ENCODE measurements at places on chromosomes 1 and 21.

DNA sequence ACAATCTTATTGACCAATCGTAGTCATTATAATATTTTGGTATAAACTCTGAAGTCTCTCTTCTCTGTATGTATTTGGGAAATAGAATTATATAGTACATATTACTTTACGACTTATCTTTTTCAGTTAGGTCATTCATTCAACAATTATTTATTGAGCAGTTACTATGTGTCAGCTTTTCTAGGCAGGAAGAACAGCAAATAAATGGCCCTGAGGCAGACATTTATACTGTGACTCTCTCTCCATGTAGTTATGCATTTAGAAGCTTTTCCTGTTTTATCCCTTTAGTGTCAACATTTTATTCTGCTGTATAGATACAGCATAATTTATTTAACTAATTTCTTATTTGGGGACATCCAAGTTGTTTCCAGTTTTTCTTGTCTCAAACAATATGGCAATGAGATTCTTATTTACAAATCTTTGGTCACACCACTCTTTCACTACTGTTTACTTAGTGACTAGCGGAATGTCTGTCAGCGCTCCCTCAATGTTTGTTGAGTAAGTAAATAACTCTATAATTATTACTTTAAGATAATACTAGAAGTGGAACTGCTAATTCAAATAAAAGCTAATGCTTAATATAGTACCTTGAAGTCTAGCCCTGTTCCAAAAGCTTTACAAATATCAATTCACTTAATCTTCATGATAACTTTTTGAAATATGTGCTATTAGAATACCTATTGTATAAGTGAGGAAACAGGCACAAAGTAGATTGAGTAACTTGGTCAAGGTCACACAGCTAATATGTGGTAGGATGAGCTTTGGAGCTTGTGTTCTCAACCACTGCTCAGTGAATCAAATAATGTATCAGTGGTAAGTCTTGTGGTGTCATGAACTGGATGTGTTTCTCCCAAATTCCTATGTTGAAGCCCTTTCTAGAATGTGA is 465.6 kb downstream of the SIPA1L2 start:
- no peak for DNase-seq

GRCh38 chr21:41367301-41367944 is 5.6 kb downstream of the MX2 start:
- no peak for DNase-seq

- DNase-seq: no peak
Observed at GRCh38 chr1:72064196-72065075, 217.9 kb downstream of the NEGR1 start.

DNA sequence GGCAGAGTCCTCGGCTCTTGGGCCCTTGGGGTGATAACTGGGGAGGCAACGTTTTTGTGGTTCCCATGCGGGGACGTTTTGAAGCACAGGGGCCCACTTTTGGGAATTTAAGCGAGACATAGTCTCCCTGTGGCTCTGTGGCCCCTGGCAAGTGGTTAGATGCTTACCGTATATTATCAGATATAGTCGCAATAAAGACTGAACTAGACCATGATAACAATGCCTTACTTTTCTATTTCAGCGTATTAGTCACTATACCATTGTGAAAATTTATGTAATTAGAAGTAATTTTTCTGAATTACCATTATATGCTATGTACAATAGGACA is 538 bp upstream of the RCAN1 start:
- no peak for DNase-seq

DNA sequence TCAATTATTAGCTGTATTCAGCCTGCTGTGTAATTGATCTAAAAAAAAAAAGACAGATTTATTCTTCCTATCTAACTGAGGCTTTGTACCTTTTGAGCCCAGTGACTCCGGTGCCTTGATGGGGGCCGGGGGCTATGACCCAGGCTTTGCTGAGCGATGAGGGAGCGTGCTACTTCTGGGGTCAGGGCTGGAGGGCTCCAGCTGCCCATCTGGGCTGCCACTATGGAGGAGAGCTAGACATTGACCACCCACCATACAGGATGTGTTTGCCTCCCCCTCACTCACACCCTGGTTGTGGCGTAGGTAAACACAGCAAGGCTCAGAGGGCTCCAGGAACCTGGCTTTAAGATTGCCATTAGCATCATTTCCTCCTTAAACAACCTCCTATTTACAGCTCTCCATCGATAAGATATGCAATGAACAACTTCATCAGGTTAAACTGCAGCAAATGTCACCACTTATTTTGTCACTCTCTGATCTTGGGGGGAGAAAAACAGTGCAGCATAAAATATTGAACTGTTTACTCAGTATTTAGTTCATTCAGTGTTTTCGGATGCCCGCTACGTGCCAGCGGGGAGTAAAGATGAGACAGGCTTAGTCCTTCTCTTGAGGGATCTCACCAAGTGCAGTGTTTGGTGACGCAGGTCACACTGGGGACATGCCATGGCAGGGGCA is 231.6 kb downstream of the KIF26B start:
- DNase-seq: no peak

GRCh38 chr1:213041443-213041842 is 9.6 kb upstream of the RPS6KC1 start:
- DNase-seq: no peak

GRCh38 chr1:243420946-243421685 is 165.3 kb downstream of the SDCCAG8 start:
- no peak for DNase-seq

DNA sequence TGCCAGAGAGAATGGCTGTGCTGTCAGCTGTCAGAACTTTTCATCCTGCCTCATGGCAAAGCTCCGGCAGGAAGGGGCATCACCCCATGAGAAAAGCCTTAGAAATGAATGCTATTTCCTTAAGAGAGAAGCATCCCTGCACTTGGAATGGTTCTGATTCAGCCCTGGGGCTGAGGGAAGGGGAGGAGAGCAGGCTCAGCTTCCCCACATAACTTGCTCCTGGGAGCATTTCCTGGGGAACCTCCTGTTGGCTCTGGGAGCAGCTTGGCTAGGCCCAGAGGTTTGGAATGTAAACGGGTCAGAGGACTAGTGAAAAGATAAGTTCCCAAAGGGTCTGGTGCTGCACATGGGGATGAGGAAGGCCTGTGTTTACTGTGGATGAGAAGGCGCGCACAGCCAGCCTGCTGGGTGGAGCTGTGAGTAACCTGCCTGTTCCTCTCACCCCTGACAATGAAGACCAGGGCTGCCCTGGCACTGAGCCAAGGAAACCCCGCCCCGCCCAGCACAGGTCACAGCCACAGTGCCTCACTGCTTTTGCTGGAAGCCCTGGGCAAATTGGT is 5.0 kb downstream of the PRELP start:
- no peak for DNase-seq

- no peak for DNase-seq
Observed at GRCh38 chr1:47182676-47183235, 7.1 kb downstream of the PDZK1IP1 start.

DNA sequence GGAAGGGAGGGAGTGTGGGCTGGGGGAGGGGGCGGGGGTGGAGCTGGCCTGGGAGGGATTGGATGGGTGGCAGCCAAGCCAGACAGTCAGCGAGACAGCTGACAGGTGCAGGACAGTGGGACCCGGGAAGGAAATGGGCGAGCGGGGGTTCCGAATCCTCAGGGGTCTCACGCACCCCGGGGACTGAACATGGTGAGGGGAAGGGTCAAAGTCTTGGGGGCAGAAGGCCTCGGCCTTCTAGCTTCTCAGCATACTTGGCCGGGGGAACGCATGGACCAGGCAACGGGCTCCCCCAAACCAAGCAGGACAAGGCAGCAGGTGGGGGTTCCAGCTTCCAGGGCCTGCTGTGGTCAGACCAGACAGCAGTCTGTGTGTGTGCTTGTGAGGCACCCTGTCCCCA is 23.1 kb downstream of the CASZ1 start:
- DNase-seq: no peak

- DNase-seq: no peak
Observed at GRCh38 chr1:165483412-165483811, 38.5 kb upstream of the RXRG start.

- no peak for DNase-seq
Observed at GRCh38 chr1:224498574-224499170, 64.1 kb upstream of the WDR26 start.

DNA sequence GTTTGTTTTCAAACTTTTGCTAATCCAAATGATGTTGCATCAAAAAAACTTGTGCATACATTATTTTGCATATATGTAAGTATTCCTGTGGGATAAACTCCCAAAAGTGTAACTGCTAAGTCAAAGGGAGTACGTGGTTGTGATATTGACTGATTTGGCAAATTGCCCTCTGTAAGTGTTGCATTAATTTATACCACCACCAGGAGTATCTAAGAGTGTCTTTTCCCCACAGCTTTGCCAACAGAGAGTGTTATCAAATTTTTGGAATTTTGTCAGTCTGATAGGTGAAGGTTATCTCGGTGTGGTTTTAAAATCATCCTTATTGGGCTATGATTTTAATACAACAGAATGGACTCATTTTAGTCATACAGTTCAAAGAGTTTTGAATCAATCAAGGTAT is 30.1 kb upstream of the PARP1 start:
- no peak for DNase-seq

DNA sequence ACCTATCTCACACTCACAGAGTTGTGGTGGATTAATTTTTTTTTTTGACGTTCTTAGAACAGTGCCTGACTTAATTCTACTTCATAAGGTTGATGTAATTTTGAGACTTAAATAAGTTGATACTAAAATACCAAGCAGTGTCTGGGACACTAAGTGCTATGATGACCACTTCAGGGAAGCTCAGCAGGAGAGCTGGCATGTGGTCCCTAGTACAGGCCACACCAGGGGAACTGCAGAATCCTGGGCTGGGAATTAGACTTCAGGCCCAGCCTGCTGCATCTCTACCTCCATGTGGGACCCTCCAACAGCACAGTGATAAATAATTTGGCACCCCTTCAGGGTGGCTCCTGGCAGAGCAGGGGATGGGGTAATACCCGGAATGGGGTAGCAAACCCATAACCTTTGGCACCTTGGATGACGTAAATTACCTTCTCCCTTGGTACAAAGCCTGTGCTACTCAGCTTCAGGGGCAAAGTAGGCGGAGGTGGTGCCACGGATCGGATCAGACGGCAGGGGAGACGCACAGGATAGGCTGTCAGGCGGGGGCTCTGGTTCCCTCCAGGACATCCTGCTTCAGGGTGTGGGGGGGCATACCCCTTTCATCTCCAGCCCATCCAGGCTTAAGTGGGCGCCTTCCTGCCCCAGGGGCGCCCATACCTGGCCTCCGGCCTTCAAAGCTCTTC is 4.8 kb downstream of the MFSD2A start:
- no peak for DNase-seq

- DNase-seq: no peak
Observed at GRCh38 chr1:12177156-12177998, 10.6 kb downstream of the TNFRSF1B start.

GRCh38 chr1:170891872-170892271 is 43.5 kb upstream of the MROH9 start:
- DNase-seq: no peak

GRCh38 chr1:21963477-21964217 is 13.2 kb upstream of the CELA3B start:
- peak; percentile 60 for DNase-seq

- no peak for DNase-seq
Observed at GRCh38 chr1:168195199-168196135, 16.7 kb downstream of the TIPRL start.

DNA sequence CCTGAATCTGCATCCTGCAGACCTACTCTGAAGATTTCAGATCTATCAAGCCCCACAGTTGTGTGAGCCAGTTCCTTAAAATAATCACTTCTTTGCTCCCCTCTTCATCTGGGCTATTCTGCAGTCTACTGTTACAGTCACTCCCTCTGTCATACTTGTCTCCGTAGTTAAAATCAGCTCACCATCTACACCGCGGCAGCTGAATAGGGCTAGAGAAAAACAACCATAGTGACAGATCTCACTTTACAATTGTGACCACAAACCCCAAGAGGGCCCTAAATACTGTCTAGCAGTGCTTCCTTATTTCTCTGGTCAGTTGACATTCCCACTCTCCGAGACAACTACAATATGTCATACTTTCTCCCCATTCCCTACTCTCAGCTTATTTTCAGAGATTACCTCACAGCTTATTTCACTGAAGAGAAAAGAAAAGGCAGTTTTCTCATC is 12.9 kb downstream of the DESI2 start:
- DNase-seq: no peak

GRCh38 chr1:204321665-204322064 is 38.1 kb downstream of the PLEKHA6 start:
- no peak for DNase-seq

DNA sequence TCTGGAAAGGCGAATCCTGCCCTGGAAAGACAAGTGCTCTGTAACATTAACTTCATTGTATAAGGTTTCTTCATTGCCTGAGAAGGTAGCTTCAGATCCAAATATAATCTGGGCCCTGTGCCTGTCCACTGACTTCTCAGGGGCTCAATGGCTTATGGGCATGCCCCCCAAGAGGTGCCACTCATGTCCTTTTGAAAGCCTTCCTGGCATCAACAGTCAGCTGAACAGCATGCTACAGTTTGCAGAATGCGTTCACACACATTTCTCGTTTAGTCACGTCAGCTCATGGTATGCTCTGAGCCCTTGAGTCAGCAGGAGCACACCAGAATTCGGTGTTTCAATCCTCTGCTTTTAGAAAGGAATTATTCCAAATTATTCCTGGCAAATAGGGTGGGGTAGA is 23.8 kb downstream of the TMCC2 start:
- no peak for DNase-seq

DNA sequence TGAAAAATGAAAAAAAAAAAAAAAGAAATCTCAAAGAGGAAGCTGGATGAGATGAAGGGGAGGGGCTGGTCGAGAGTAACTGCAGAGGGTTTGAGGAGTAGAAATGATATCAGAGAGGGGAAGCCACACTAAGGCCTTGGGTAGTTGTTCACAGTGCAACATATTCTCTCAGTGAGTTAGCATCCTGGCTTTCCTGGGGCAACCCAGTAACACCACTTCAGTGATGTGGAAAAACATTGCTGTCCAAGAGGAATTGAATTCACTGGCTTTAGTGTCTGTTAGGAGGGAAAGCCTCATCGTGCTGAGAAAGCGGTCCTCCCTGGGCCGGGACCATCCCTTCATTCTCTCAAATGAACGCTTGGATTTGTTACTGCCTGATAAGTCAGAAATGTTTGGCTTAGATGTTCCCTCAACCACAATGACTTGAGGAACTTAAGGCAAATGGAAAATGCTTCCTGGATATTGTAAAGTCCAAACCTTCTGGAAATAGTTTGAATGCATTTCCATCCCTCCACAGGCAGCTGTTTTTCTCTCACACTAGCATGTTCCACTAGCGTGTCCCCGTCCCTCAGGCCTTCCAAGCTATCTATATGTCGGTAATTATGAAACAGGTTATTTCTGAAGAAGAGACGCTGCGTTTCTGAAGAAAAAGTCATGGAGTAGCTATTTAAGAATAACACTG is 12.2 kb downstream of the TGFB2 start:
- no peak for DNase-seq

- DNase-seq: no peak
Observed at GRCh38 chr1:153791648-153792253, 16.5 kb downstream of the SLC27A3 start.

DNA sequence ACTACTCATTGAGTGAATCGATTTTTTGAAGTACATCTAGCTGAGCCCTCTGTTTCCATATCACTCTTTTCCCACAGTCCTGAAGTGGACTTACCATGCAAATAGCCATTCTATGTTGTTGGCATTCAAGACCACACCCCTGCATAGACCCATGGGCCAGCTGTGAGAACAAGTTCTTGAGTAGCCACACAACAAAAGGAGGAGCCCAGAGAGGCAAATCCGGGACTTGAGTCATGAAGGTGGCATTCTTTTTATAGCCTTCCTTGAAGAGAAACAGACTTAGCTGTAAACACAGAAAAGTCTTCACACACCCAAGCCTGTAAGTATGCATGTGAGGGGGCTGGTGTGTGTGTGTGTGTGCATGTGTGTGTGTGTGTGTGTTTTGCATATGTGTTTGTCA is 13.8 kb upstream of the SPRR5 start:
- no peak for DNase-seq

- DNase-seq: no peak
Observed at GRCh38 chr1:226946841-226947240, 6.7 kb downstream of the COQ8A start.

Measured in activated CD4-positive, CD25-positive, alpha-beta regulatory T cell treated with anti-CD3 and anti-CD28 coated beads, Interleukin-2, amount 50 U/mL, for 16 hours (primary cell).